Dermis lymphatic vessel endothelial cell (primary cell): ENCODE measurements at places on chromosomes 5 and 9. TPM values are rescaled to one million over a fixed set of nuclear protein-coding genes. Genes with fewer than 3 reads are reported as not detected.

FOXI1 gene
- not detected in 2 replicates for total RNA-seq

LCNL1 gene
- under 0.01 TPM in 1 of 2 replicates, not detected in the other for total RNA-seq

PCDHGC4 gene
- 0.65 and 0.95 TPM in 2 replicates for total RNA-seq

SLC34A1 gene
- not detected in 2 replicates for total RNA-seq
